ENCODE measurements at places on chromosomes 3 and 15.

DNA sequence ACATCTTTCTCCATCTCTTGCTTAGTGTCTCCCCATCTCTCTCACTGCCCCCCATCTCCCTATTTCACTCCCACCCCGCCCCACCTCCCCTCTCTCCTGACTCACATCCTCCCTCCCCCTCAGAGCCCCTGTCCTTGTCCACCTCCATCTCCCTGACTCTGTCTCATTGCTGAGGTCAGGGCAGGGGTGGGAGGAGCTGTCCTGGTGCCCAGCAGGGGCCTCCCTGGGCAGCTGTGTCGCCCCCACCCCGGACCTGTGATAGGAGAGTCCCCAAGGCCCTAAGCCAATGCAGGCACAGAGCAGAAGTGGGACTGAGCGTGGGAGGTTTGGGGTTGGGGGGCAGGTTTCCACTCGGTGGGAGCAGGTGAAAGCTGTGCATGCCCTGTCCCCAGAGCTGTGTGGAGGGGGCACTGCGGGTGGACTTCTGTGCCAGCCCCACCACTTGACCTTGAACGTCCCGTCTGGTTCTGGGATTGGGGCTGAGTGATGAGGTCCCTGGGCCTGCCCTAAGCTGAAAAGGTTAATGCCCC lies 210.8 kb downstream of the TBC1D2B start:
- DNase-seq, result no peak

- DNase-seq, result no peak
Observed at GRCh38 chr3:188257384-188258026, 103.5 kb downstream of the LPP start.

GRCh38 chr3:37762286-37762685 lies 99.4 kb upstream of the CTDSPL start:
- DNase-seq, result no peak

GRCh38 chr3:43178891-43179366 lies 73.0 kb upstream of the POMGNT2 start:
- DNase-seq, result peak; percentile 55

DNA sequence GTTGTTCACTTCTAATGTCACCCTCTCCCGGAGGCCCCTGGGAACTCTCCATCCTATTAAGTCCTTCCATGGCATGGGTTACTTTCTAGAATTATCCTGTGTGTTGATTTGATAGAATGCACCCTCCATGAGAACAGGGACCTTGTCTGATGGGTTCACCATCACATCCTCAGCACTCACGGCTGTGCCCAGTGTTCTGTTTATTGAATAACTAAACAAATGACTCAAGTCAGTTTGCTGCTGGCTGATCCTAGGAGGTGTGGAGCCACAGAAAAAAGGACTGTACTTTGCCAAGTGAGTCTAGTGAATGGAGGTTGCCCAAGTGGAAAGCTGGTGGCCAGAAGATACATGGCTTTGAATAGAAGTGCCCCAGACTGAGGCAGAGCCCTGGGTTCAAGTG lies 48.5 kb upstream of the RAB6B start:
- peak; percentile 6 for DNase-seq

GRCh38 chr3:64271631-64272030 lies 46.4 kb upstream of the PRICKLE2 start:
- DNase-seq, result no peak

DNA sequence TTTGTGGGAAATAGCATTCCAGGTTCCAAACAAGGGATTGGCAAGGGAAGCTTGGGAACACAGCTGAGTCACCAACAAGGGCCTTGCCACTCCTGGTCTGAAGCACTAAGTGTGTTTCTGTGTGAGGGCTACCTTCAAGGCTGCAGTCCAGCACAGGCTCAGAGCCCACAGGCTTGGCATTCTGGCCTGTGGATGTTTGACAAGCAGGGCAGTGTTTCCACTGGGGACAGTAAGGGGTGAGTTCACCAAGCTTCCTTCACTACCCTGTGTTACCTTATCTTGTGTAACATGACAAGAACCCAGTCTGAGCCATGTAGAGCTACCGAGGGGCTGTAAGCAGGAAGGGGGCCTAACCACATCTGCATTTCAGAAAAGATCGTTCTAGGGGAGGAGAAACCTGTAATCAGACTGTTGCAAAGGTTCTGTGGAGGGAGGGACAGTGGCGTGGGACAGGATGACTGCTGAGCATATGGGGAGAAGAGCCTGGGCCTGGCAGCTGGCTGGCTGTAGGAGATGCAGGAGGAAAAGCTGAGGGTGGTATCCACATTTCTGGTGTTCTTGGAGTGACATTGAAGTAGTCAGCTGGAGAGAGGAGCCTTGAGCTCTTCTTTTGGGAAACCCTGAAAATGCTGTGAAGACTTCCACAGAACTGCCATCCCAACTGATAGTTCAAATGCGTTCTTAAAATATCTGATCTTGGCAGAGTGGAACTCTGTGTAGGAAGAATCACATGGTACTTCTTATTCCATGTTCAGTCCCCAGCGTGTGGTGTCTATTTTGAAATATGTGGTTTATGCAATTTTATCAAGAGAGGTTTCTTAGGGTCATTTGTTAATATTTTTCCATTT lies 61.3 kb downstream of the CTDSPL start:
- DNase-seq, result no peak

DNA sequence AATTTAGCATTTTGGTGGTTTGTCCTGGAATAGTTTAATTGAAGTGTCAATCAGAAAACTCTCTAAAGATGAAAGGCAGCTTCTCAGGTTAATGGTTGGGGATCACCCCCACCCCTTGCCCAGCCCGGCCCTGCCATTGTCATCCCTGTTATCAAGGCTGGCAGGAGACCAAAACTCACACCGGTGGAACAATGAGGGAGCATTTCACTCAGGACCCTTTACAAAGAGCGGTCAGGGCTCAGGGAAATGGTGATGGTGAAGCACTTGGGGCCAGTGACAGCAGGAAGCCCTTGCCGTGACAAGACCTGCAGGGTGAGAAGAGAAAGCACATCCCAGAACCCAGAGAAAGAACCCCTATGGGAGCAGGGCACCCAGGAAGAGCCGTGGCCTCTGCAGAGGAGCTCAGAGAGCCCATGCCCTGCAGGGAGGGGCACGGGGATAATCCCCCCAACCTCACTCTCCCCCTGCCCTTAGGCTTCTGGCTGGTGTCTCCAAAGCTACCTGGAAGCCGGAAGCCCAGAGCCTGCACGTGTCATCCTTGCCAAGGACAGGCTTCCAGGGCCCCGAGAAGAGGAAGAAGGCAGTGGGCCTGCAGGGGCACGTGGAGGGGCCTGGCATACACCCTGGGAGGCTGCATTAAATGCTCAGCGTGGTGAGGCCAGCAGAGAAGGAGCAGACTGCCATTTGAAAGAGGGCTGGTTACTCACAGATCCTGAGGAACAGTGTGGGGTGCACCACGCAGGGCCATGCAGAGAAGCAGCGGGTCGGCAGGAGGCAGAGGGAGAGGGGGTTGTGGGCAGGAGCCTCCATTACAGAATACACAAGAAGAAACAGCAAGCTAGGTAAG lies 80.6 kb upstream of the PRR20G start:
- no peak for DNase-seq

DNA sequence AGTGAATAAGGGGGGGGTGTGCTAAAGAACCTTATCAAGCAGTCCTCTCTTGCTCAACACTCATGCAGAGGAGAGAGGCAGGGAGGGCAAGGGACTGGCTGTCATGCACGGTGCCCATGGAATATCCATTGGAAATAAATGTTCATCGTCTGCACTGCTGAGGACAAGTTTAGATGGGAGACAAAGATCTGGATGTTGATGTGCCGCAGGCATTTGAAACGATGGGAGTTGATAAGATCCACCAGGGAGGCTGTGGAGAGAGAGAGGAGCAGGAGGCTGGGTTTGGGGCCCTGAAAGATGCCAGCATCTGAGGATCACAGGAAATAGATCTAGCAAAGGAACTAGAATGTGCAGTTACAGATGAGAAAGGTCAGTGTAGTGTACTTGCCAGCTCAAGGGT lies 76.2 kb downstream of the CEP63 start:
- DNase-seq, result no peak

DNA sequence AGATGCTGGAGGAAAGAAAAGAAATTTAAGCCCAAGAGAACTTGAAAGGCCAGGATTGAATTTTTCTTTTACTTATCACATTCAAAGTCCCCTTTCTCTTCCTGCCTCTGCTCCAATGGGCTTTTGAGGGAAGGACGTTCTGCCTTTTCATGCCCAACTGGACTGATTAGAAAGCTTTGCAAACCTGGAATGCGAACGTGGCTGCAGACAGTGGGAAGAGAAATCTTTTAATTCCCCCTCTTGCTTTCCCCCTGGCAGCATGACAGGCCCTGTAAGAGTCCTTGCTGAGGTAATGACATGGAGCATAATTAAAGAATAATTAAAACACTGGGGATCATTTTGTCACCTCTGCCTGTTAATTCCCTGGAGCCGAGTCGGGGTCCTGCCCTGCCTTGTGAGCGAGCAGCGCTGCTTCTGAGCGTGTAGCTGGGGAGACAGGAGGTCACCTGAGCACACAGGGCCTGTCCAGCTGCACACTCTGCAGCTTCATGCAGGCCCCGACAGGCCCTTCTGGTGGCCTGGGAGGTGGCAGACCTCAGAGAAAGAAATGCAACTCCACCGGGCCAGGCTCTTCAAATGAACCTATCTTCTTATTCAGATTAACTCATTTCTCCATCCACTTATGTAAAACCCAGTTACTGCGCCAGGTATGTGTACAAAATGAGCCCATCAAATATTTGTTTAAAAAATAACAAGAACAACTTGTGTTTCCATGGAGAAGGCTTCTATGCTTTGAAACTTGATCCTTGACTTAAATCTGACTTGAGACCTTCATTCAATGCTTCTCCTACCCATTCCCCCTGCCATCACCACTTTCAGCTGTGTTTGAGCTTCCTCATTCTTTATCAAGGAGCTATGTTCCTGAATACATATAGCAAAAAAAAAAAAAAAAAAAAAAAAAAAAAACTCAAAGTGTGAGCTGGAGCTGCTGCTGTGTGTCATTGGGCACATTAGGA lies 628.2 kb upstream of the CFAP20DC start:
- no peak for DNase-seq

- no peak for DNase-seq
Observed at GRCh38 chr3:132803889-132804288, 81.7 kb upstream of the NPHP3 start.

- no peak for DNase-seq
Observed at GRCh38 chr15:22956978-22957260, 23.2 kb downstream of the CYFIP1 start.

- DNase-seq, result no peak
Observed at GRCh38 chr3:195005759-195006510, 265.0 kb downstream of the XXYLT1 start.

DNA sequence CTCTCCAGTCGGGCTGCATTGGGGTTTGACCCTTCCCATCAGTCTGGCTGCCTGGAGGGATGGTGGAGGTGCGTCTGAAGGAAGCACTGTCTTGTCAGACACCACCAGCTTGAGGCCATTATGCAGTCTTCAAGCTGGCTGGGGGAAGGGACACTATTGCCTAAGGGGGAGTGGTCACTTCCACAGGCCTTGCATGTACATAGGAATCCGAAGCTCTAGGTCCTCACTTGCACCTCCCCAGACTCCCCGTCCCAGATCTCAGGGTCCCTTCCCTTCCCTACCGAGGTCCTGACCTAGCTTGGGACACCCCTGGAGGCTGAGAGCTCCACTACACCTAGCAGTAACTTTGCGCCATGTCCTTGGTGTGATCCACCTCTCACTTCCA lies 48.6 kb upstream of the KLF13 start:
- no peak for DNase-seq

DNA sequence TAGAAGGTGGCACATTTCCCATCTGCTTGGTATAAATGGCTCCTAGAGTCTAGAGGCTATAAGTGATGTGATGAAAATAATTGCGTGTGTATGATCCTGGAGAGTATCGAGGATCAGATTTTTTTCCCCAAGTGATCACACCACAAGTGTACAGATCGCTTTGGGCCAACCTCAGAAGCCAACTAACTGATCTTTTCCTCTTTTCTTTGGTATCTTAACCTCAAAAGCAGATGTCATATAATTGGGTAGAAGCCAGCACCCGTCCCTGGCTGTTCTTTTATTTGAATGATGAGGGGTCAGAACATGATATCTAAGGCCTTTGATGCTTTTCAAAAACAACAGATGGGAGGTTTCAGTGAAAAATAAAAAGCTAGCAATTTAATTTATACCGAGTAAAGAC lies 3.3 kb downstream of the P2RY14 start:
- DNase-seq, result no peak

DNA sequence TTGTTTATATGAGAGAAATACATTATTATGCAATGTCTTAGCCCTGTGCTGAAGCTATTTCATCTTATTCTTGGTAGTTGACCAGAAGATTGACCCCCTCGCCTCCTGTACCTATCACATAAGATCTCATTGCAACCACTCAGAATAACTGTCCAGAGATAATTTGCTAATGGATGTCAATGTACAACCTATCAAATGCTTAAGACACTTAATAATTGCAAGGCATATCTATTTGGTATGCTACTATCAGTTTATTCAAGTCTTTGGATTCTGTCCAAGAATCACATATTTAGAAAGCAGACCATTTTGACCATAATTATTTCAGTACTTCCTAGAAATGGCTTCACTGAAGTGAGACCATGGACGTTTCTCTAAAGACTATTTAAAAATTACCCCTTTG lies 241.6 kb downstream of the GAP43 start:
- DNase-seq, result no peak

- no peak for DNase-seq
Observed at GRCh38 chr15:67928666-67929065, 88.8 kb upstream of the RNU6-1 start.

DNA sequence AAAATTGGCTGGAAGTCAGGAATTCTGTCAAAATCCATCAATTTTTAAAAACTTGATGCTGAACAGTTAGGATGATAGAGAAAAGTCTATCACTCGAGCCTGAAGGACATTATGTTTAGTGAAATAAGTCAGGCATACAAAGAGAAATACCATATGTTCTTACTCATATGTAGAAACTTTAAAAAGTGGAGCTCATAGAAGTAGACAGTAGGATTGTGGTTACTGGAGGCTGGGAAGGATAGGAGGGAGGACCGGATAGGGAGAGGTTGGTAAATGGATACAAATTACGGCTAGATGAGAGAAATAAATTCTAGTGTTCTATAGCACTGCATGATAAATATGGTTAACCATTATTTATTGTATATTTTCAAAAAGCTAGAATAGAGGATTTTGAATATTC lies 389.5 kb upstream of the RASGRP1 start:
- no peak for DNase-seq

DNA sequence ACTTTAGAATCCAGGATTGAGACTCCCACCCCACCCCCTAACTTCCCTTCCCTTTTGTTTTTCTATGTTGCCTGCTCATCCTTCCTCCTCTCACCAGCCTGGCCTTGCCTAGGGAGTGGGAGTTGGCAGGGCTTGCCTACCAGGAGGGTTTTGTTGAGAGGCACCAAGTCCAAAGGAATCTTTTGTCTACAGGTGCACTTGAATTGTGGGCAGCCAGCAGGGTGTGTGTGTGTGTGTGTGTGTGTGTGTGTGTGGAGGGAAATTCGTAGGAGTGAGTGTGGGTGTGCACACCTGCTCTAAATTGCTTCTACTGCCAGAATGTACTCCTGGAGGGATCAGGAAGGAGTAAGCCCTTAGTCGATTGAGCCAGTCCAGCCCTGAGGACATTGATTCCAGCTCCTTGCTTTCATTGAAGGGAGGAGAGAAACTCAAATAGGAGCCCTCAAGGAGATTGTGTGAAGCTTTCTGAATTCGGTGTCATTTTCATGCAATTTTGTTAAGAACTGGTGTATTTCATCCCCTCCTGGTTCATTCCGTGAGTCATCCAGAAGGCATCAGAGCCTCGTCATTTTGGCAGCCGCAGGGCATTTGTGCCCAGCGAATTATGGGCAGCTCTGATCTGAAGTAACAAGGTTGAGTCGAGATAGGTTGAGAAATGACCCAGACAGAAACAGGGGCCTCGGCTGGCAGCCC lies 112.1 kb downstream of the SLCO3A1 start:
- no peak for DNase-seq
